ENCODE measurements at places on chromosomes 12 and 14.

DNA sequence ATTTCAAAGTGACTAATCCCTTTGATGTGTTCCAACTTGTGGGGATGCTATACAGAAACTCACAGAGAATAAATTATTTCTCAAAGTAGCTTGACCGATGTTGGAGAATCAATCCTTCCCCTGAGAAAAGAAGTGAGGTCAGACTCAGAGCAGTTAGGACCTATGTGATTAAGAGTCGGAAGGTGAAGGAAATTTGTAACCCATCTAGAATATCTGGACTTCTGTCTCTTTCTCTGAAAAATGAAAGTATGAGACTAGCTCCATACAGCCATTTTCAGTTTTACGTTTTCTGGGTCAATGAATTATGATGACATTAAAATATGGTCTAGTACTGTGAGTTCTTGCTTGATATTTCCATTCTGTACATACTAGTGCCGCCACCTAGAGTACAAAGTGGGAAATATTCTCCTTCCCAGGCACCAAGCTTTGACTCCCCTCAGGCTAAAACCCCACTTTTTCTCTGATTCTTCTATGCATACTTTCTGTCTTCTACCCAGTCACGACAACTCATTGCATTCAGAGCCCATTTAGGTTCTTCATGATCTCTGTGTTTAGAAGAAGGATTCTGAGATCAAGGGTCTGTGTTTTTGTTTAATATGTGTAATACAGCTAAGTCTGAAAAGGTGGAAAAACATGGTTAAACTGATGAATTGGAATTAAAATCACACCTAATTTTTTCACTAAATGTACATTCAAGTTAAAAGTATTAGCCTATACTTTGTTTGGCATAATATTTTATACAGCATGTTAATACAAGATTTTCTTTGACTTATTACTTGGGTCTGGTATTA lies 6.9 kb upstream of the NTS start:
- no peak for DNase-seq

- DNase-seq, result no peak
These were observed 27.4 kb downstream of the FAM234B start for GRCh38 chr12:13071305-13072280.

DNA sequence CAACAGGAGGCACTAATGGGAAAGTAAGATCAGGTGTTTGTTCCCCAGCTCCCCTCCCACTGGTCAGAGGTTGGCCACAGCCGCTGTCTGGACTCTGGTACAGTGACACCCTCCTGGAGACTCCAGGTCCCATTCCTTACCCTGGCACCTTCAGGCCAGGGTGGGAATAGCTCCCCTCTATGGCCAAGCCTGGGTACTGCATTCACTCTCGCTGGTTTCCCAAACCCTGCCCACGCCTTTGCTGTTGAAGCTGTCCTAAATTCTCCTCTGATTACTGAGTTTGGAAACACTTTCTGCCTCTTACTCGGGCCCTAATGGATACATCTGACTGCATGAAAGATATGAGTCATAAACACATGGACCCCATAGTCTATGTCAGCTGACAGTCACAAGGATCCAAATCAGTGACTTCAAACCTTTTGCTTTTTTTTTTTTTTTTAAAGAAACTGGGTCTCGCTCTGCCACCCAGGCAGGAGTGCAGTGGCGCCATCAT lies 17.9 kb downstream of the HRK start:
- peak; percentile 24 for DNase-seq

DNA sequence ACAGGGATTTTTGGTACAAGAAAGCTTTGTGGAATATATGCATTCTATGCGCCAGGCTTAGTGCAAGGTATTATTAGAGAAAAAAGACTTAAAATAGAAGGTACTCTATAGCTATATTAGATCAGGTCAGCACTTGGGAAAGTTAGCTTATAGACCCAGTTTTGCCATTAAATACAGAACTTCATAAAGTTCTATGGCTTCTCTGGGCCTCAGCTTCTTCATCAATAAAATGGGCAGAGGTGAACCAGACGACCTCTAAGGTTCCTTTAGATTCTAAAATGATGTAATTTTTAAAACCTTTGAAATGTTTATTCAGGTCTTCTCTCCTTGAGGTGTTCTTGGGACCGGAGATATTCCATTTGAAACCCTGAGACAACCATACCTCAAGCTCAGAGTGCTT lies 7.1 kb downstream of the CNPY2 start:
- no peak for DNase-seq

- no peak for DNase-seq
These were observed 57.3 kb upstream of the CEP83 start for GRCh38 chr12:94516985-94517384.

GRCh38 chr12:129617849-129618248 lies 286.0 kb downstream of the TMEM132D start:
- no peak for DNase-seq
